Activated T-cell treated with anti-CD3 and anti-CD28 coated beads, Interleukin-2, amount 50 U/mL, for 72 hours (primary cell): ENCODE measurements at places on chromosomes 2 and 18. TPM values are rescaled to one million over a fixed set of nuclear protein-coding genes. Genes with fewer than 3 reads are reported as not detected.

DNA sequence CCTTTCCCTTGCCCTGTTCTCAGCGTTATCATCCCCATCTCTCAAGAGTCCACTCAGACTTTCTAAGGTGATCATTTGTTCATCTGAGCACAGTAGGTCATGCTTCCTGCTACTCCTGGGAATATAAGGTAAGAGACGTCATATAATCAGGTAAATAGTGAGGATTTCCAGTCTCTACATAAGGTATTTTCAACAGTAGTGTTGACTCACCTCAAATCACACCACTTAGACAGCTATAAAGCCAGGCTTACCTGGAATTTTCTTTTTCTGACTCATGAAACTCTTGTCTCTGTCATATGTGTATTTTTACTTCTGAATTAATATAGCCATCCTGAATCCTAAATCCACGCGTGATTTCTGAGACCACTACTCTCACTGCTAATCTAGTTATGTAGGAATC lies 443.2 kb downstream of the ARHGAP15 start:
- H3K4me3 ChIP-seq, result no peak overlapping the region
- peaks cover 7% of the 10 kb centered on the region for H3K36me3 ChIP-seq
- H3K27me3 ChIP-seq, result no peaks in the 10 kb centered on the region
- H3K27ac ChIP-seq, result no peak overlapping the region
- no peak for DNase-seq

SIX2 gene
- not detected for total RNA-seq

GNAL gene
- total RNA-seq, result 0.55 TPM

DNA sequence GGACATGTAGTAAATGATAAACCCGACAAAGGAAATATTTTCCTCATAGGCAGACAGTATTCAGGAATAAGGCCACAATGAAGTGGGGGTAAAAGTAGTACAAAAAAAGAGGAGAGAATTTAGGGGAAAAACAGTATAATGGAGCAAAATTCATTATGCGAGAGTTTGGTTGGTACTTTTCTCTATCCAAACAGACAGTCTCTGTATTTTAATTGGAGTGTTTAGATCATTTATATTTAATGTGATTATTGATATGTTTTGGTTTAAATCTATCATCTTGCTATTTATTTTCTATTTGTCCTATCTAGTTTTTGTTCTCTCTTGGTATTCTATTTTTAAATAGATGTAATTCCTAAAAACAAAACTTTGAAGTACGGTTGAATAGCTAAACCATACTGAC lies 170.3 kb upstream of the SP5 start:
- H3K4me3 ChIP-seq, result no peak overlapping the region
- H3K4me1 ChIP-seq, result no peaks in the 10 kb centered on the region
- no peak for DNase-seq
- H3K27ac ChIP-seq, result no peak overlapping the region
- H3K27me3 ChIP-seq, result peaks cover 8% of the 10 kb centered on the region

ZNF397 gene
- total RNA-seq, result 18.6 TPM

- no peak for DNase-seq
- peaks cover 4% of the 10 kb centered on the region for H3K27me3 ChIP-seq
- no peak overlapping the region for H3K4me3 ChIP-seq
- H3K36me3 ChIP-seq, result no peaks in the 10 kb centered on the region
- no peaks in the 10 kb centered on the region for H3K4me1 ChIP-seq
These were observed 59.8 kb downstream of the GTF2A1L start for GRCh38 chr2:48677450-48677849.

DNA sequence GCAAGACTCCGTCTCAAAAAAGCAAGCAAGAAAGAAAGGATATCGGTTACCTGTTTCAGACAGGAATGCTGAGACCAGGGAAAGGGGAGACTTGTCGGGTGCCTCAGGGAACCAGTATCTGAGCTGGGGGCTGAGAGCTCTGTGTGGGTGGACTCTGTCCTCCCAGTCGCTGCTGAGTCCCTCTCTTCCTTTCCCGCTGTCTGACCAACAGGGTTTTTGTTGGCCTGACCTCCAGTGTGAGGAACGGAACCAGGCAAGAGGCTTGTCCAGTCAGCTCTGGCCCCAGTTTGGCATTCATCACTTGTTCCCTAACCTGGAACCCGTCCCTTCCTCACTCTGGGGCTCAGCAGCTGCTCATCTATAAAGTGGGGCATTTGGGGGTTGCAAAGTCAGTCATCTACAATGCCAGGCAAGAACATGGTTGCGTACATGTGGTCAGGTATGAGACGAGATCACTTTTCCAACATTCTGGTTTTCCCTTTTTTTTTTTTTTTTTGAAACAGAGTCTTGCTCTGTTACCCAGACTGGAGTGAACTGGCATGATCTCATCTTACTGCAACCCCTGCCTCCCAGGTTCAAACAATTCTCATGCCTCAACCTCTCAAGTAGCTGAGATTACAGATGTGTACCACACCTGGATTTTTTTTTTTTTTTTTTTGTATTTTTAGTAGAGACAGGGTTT lies 116.4 kb downstream of the PLB1 start:
- no peak overlapping the region for H3K27ac ChIP-seq
- no peaks in the 10 kb centered on the region for H3K27me3 ChIP-seq
- H3K36me3 ChIP-seq, result no peaks in the 10 kb centered on the region
- no peak for DNase-seq
- H3K4me3 ChIP-seq, result no peak overlapping the region

- H3K27ac ChIP-seq, result no peak overlapping the region
- DNase-seq, result peak; percentile 21
- H3K4me3 ChIP-seq, result no peak overlapping the region
These were observed 51.8 kb downstream of the WDR7 start for GRCh38 chr18:56702946-56703345.

GRCh38 chr18:57087644-57088376 lies 59.1 kb upstream of the BOD1L2 start:
- H3K27me3 ChIP-seq, result peaks cover 33% of the 10 kb centered on the region
- no peak overlapping the region for H3K4me3 ChIP-seq
- H3K27ac ChIP-seq, result no peak overlapping the region
- no peak for DNase-seq

GRCh38 chr2:156394033-156394741 lies 42.0 kb upstream of the GPD2 start:
- no peak overlapping the region for H3K27ac ChIP-seq
- peaks cover 18% of the 10 kb centered on the region for H3K4me1 ChIP-seq
- H3K27me3 ChIP-seq, result no peaks in the 10 kb centered on the region
